ENCODE measurements at places on chromosomes 4 and X.

DNA sequence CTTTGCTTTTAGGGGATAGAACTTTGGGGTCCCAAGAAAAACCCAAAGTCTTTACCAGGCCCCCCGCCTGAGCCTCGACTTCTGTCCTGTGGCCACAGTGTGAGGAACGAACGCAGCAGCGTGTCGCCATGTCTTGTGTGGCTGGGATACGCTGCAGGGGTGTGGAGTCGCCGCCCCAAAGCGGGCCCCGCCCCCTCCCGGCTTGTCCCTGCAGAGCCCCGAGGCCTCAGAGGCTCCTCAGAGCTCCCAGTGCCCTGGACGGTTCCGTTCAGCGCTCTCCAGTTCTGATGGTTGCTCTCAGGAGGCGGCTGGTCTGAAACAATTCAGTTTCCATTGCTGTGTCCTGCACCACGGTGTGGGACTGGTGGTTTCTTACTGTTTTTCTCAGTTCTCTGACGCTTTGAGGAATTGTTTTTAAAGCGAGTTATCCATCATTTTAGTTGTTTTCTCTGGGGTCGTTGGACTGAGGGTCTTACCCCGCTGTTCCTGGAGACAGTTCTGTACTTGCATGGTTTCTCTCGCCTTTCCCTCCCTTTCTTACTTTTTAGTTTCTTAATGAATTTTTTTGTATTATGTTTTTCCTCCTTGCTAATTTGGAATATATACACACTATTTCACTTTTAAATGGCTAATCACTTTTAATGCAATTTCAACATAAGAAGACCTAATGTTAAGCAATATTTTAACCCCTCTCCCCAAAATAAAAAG lies 1.6 kb upstream of the IDUA start:
- peak; percentile 73 for DNase-seq

GRCh38 chrX:121308276-121308805 lies 260.9 kb downstream of the GLUD2 start:
- peak; percentile 57 for DNase-seq

DNA sequence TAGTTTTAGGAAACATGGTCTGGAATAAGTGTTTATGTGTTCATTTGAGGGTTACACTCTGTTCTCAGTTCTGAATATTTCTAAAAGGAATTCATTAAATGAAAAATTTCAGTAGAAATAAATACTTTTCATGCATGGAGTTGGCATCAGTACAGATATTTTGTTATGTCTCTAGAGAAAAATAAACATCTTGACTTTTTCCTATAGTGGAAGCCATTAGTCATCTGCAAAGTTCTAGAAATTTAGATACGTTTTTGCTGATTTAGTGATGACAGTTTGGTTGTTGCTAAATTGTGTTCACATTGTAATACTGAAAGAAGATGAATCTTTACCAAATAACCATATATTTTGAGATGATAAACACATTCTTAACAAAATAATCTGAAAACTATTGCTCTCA lies 268.2 kb upstream of the TEX13A start:
- no peak for DNase-seq

DNA sequence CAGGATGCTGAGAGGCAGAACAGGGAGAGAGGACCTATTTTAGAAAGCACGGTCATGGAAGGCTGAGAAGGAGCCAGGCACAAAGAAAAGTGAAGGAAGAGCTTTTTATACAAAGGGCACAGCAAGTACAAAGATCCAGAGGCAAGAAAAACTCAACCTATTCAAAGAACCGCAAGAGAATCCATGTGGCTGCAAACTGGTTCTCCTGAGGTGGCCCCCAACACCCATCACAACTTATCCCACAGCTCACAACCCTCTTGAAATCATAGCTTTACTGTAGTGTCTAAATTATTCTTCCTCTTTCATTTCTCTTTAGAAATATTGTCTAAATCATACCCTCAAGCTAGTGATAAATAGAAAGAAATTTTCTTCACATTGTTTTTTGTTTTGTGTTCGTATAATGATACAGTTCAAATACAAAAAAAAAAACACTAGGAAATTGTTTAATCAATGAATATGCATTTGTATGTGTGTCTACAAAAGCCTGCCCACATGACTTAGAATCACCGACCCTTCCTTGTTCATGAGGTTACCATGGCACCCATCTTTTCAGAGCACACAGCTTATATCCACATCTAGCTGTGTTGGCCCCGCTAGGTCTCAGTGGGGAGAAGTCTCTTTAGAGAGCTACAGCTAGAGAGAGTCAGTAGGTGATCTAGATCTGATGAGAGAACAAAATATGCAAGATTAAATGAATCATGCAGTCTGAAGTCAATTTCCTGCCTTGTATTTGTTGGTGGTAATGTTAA lies 126.9 kb upstream of the DCLK2 start:
- DNase-seq: no peak

DNA sequence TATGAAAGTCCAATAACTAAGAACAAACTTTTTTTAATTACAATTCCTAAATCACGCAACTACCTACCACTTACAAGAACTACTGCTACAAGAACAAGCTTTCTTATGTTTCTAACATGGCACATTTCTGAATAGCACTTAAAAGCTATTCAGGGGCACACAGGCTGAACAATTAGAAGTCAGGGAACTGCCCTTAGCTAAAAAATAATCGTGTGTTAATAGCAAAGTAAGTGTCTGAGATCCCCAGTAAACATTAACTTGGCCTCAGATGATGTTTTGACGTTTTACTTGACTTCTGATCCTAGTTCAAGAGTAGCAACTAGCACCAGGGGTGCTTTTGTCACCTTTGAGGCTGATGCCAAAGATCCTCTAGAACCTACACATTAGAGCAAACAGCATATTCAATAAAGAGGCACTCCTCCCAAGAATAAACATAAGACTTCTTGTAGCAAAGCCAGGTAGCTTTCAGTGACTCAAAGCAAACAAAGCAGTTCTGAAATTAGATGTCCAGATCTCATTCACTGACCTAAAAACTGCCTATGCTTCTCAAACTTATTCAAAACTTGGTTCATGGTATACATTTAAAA lies 16.2 kb downstream of the SPOCK3 start:
- DNase-seq: no peak

GRCh38 chr4:8732681-8733243 lies 138.9 kb downstream of the HMX1 start:
- no peak for DNase-seq

DNA sequence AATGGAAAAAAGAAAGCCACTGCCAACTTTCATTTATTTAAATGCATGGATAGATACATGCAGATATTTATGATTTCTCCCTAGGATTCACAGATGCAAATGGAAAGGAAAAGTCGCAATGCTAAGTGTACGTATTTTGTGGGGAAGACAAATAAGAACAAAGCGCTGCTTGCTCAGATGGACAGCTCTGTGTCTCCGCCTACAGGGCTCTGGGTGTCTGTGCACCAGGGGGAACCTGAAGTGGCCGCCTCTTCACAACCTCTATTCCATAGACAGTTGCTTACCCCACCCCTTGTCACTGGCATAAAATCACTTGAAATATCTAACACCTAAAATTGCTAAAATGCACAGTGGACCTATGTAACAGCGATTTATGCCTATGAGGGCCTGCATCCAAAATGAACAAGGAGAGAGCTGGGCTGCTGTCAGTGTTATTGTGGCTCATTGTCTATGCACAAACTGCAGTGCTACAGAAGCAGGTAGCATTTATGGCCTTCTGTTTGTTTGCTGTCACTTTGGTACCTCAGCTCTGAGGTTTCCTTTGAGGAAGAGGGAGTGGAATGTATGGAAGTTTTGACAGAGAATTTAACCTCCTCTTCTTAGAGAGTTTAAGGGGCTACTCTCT lies 58.6 kb upstream of the PAGE1 start:
- peak; percentile 66 for DNase-seq

GRCh38 chrX:151789179-151789800 lies 54.7 kb downstream of the CNGA2 start:
- DNase-seq: no peak

GRCh38 chr4:1720163-1720983 lies 750 bp downstream of the TMEM129 start:
- no peak for DNase-seq

Measured in HEK293T (cell line).